ENCODE measurements at places on chromosomes 7 and 10.
A peak's percentile ranks its signal among the peaks of the same experiment; 100 is the strongest.

DNA sequence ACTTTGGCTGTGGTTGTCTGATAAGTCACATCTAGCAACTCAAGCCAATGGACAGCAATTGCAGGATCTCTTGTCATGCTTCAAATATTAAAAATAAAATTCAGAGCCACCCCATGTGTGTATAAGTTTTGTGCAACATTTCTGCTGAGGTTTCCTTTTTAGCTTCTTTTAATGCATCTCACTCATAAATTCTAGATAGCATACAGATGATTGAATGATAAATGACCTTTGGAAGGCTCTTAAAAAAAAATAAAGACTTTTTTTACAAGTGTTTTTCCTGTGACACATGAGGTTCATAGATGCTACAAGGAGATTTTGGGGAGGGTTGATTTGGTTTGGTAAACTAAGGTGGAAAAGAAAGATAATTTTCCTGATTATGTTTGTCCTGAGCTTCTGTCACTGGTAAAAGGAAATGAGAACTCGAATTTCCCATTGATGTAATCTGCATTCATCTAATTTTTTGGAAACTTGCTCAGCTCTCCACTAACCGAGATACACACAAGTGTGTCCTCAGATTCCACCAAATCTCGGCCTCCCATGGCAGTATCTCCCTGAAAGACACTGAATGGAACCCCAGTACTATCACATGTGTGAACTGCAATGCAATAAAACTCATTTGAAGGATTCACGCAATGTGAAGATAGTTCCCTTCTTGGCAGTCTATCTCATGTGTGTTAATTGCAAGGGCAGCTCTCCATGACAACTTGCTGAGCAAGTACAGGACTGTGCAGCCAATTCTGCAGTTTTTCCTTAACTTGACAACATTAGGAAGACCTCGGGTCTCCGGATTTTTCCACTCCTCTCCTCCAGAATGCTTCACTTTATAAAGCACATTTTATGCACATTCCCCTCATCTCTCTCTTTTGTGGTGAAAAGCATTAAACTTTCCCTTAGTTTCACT lies 185.4 kb upstream of the PFKP start:
- DNase-seq, result no peak

DNA sequence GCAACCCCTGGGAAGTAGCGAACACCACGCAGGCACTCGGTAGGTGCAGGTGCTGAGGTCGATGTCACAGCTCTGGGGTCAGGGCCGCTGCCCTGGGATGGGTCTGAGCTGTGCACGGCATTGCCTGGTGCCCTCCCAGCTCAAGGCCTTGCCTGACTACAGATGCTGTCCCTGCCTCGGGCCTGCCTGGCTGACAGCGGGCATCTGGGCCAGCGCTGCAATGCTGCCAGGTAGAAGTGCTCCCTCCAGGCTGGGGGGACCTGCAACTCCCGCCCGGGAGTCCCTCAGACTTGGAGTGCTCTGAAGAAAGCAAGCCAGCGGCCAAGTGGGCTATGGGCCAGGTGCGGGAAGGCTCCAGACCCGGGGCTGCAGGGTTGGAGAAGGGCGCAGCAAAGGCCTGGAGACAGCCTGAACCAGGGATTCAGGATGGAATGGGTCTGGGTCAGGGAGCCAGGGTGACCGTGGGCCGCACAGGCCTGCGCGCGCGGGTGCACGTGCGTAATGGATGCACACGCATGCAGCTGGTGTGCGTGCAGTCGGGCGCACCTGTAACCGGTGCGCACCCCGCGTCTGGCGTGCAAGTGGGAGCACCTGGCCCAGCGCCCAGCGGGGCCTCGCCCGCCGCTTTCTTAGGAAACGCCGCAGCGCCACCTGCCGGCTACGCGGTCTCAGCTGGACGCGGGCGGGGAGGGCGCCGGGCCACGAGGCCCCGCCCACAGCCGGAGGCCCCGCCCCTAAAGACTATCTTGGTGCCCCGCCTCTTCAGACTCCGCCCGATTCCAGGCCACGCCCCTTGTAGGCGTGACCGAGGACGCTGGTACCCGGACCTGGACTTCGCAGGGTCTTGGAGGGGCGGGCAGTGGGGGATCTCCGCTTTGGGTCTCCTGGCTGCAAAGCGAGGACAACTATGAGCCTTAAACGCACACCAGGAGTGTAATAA lies 46.7 kb downstream of the MICALL2 start:
- peak; percentile 74 for DNase-seq

GRCh38 chr10:88471899-88472298 lies 111.2 kb downstream of the RNLS start:
- no peak for DNase-seq

- DNase-seq, result peak; percentile 62
These were observed 8.0 kb upstream of the EPHA1 start for GRCh38 chr7:143416565-143417149.

DNA sequence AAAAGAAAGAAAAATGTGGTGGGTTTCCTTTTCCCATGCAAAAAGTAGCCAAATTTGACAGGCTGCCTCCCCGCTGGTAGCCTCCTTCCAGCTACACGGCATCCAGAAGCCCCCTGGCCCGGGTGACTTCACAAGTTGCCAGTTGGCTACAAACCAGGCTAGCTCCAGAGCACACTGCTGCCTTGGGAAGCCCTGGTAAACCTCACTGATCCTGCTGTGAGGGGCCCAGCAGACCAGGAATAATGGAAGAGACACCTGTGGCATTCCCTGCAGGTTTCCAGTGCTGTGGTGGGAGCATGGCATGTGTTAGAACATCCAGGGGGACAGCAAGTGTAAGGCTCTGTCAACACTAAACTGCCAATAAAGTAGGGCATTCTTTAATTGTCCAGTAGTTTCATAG lies 55.7 kb upstream of the TM9SF3 start:
- no peak for DNase-seq

GRCh38 chr7:77205706-77206105 lies 6.1 kb upstream of the FGL2 start:
- DNase-seq, result peak; percentile 49

- DNase-seq, result no peak
These were observed 1.9 kb downstream of the SEMA4G start for GRCh38 chr10:100970914-100971811.

DNA sequence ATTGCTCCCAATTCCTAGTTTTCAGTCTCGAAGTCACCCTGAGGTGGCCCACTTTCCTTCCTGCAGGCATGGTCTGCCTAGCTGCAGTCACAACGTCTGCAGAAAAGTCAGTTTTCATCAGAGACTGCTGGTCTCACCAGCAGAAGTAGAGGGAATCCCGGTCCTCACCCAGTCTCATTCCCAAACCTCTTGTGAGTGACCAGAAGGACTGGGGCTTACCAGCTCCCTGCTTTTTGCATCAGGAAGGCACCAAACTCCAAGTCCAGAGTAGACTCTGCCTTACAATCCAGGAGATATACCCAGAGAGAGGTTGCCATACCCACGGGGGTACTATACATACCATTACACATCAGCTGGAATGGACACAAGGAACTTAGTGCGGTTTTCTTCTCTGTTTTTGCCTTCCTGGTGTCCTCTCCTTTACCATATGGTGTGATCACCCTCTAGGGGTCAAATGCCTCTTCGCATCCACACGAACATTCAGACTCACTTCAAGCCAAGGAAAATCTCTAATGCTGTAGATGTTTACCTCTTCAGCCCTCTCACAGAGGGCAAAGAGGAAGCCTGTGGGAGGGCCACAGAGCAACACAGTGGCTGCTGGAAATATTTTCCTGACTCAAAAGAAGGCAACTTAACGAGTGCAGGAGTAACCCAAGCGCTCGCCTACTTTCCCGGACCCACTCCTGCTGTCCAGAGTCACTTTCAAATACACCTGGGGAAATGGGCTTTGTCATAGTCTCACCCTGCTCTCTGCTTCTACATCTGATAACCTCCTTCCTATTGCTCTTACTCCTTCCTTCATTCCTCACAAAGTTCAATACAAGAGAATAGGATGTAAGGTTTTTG lies 220.9 kb downstream of the C7orf25 start:
- peak; percentile 70 for DNase-seq

- peak; percentile 72 for DNase-seq
These were observed 72.6 kb downstream of the OSBPL3 start for GRCh38 chr7:24907311-24907886.

DNA sequence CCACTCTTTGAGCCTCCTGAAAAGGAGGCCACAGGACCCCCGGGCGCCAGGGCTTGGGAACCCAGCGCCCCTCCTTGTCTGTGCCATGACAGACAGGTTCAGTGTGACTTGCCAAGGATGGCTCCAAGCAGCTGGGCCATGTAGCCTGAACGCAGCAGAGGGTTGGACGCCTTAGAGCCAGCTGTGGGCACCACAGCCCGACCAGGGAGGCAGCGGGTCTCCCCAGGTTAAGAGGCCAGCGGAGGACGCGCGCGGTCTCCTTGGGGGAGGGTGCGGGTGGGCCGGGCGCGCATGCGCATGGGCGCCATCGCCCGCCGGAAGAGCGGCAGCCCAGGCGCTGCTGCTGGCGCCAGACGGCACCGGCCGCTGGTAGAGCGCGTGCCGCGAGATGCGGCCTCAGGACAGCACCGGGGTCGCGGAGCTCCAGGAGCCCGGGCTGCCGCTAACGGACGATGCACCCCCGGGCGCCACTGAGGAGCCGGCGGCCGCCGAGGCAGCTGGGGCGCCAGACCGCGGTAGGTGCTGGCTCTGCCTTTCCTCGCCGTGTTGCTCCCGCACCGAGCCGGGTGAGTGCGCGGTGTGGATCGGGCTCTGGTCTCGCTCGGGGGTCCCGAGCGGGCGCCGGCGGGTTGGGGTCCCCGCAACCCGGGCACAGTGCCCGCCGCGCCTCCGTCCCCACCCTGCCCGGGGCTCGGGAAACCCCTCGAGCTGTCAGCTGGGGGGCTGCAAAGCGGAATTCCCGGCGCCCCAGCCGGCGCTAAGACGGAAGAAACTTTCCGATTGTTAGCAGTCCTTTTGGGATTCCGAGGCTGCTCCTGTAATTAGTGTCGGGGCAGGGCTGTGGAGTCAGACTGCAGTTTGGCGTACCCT lies at the start of gene SLC35G1:
TSS of gene SLC35G1 (plus strand) at position 333 of the 870 bp plus-strand sequence. CDS start at position 389, 56 bp downstream.
- peak; percentile 69 for DNase-seq

DNA sequence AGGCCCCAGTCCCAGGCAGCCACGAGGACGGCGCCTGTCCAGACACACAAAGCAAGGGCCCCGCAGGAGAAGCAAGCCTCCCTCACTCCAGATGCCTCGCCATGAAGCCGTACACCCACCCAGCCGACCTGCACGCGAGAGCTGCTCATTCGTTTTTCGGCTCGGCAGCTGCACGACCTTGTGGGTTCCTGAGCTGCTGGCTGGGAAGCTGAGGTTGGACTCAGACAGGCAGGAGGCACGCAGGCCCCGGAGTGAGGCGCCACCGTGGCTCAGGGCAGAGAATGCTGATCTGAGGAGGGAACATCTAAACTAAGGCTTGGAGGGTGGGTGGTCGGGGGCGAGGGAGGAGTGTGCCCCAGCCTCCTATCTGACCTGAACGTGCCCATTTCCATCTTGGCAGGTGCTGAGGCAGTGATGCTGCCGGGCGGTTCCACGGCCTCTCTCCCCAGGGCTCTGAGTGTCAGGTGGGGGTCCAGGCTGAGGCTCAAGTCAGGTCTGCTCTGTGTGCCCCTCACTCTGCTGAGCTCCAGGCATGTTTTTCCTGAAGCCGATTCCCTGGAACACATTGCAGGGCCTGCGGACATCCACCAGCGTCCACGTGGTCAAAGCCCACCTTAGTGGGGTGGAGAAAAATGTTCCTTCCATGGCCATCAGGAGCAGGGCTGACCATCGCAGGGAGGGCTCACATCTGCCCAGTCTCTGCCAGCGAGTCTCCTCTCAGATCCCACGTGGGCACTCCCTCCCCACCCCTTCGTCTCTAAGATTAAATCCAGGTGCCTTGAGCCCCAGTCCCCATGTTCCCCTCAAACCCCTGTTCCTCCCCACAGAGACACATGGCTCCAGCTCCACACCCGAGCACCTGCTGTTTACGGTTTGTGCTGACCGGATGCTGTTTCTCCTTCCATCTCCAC lies 28.1 kb upstream of the FAM20C start:
- no peak for DNase-seq

DNA sequence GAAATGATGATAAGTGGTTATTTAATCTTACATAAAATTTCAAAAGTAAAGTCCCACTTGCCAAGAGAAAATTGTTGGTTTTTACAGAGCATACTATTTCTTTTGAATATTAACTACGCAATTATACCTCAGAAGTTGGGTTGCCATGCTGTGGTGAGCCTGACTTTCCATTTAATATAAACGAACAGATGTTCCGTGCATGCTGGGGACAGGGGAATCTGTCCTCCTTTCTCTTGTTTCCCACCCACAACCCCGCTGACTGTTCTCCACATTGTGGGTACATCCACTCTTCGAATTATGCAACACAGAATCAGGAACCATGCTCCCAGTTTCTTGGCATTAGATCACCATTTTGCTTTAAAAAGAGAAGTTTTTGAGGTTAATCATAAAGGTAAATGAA lies 29.2 kb upstream of the RTKN2 start:
- no peak for DNase-seq

DNA sequence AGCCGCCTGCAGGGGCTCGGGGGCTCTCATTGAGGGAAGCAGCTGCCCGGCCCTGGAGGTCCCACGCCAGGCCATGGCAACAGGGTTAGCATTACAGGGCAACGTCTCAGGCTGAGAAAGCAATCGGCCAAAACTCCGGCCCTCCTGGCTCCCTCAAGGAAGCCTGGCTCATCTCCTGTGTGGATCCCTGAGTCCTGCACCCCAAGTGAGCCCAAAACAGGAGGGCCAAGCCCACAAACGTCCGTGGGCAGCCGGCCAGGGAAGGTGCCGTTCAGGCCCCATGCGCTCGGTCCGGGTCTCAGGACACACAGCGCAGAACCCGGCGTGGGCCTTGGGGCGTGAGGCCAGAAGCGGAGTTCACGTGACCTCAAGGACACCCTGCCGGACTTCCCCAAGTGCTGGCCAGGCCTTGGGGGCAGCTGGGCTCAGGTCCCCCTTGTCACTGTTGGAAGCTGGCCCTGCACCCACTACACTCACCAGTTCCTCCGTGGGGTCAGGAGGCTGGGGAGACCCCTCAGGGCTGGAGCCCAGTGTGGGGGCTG lies 8.0 kb upstream of the PWWP2B start:
- DNase-seq, result no peak

- DNase-seq, result no peak
These were observed 70.8 kb downstream of the FRMD4A start for GRCh38 chr10:14259696-14260566.

- DNase-seq, result no peak
These were observed 344.8 kb upstream of the FZD8 start for GRCh38 chr10:35986756-35987502.

- DNase-seq, result no peak
These were observed 621.8 kb upstream of the ZNF722 start for GRCh38 chr7:63376873-63377272.

DNA sequence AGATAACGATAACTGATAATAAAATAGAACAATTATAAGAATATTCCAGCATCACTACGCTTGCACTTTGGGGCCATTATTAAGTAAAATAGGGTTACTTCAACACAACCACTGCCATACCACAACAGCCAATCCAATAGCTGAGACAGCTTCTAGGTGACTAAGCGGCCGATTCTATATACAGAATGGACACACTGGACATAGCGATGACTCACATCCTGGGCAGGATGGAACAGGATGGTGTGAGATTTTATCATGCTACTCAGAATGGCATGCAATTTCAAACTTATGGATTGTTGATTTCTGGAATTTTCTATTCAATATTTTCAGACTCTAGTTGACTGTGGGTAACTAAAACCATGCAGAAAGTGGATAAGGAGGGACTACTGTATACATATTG lies 920.9 kb downstream of the LRMDA start:
- peak; percentile 85 for DNase-seq

All from fibroblast of skin of right biceps (primary cell).